ENCODE measurements at places on chromosomes 7 and 10.

DNA sequence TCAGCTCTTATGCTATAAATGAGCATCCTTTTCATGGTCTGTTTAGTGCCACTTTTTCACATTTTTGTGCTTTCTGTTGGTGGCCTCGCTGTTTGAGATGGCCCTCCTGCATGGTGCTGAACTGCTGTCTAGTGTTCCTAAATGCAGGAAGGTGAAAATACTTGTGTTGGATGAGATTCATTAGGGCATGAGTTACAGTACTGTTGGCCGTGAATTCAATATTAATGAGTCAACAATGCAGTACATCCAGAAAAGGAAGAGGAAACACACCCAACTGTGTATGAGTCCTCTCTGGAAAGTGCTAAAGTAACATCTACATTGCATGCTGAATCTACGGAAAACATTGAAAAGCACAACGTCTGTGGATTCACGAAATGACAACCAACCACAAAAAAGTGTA, 124.0 kb downstream of the HERPUD2 start:
- DNase-seq = no peak

DNA sequence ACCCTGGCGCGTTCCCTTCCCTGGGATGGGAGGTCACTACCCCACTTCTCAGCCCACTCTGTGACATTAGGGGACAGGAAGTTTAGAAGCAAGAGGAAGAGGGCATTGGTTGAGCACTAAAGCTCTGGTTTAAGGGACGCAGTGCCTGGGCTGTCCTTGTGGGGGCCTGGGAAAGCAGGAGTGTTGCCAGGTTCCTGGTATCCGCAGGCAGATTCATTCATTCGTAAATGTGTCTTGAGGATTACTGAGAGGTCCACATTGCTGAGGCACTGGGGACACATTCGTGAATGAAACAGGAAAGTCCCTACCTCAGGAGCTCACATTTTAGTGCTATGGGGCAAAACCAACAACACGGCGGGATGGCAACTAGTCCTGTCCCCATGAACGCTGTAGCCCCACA, 69.4 kb downstream of the COL13A1 start:
- no peak for DNase-seq

- no peak for DNase-seq
Measured at GRCh38 chr7:88546808-88547207, 212.7 kb upstream of the ZNF804B start.

DNA sequence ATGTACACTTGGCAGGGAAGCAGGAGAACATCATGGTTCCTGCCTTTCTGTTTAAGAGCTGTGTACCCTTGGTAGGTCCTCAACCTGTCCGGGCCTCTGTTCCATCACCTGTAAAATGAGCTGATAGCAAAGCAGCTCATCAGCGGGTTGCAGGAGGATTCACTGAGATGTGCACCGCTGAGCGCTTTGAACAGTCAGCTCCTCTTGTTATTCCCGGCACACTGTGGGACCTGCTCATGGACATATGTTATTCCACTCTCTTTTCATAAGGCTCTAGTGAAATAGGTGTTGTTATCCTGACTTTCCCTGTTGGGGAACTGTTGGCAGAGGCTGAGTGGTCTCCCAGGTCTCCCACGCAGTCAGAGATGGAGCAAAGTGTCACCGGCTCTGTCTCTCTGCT, 497.5 kb upstream of the ZMIZ1 start:
- no peak for DNase-seq

- DNase-seq = peak; percentile 28
Measured at GRCh38 chr10:32141018-32141807, 85.0 kb upstream of the KIF5B start.

GRCh38 chr10:126062131-126063032, 166.0 kb downstream of the FANK1 start:
- peak; percentile 93 for DNase-seq

GRCh38 chr10:22454634-22455033, 109.3 kb downstream of the SPAG6 start:
- no peak for DNase-seq

- DNase-seq = no peak
Measured at GRCh38 chr7:146956853-146957252, 840.3 kb downstream of the CNTNAP2 start.

DNA sequence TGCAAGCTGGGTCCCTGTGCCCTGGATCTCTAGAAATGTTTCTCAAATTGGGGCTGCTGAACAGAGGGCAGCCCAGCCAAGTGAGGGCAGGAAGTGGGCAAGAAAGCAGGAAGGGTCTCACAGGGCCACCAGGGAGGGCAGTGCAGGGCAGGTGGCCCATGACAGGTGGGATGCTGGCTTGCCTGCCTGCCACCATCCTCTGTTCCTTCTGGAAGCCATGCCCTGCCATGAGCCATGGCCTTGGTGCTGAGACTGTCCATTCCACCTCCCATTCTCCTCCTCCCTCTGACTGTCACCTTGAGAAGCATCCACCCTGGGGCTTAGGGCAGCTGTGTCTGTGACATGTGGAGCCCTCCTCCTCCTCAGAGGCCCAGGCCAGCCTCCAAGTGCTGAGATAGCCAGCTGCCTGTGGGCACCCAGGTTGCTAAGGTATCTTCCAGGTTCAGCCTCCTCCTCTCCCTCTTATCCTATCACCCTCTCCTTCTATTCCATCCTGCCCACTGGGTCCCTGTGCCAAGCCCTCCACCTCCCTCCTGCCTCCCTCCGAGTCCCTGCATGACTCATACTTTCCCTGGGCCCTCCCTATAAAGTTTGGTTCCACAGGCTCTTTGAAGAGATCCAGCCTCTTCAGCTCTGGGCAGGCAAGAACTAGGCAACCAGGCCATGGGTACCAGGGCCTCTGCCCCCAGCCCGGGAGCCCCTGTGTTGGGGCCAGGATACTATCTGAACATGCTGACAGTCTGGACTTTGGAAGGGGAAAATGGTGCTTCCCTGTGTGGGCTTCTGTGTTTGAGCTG, 1.3 kb downstream of the VSIR start:
- peak; percentile 83 for DNase-seq

DNA sequence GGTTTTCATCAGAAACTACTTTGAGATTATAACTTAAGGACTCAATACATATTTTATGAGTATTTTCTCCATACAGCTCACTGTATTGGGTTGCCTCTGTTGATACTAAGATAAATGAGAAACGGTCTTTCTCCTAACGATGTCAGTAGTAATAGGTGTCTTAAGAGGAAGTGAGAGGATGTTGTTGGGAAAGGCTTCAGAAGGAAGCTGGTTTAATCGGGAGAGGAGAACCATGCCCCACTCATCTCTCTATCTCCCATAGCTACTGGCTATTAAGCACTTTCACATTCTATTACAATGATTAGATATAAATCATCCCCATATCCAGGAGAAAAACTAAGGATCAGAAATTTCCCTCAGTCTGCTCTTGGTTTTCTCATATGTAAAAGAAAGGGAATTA, 2.0 kb downstream of the CLEC5A start:
- no peak for DNase-seq
